Umbilical cord (tissue), 2 donors: ENCODE measurements at places on chromosomes 12 and 14.

DNA sequence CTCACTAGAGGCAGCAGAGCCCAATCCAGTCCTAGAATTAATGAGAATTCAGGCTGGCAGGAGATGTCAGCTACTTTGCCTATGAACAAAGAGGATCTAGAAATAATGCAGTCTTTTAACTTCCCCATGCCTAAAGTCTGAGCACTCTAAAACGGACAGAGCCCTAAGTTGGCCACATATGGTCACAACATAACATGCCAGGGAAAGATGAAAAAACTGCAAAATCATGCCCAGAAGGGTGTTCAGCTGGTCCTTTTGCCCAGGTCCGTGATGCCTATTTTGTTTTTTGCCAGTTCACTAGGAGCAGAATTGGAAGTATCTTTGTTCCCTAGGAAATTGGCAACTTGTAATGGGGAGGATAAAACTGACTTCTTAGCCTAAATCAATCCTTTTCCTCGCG lies 20.3 kb upstream of the LMNTD1 start:
- DNase-seq = no peak

- DNase-seq = no peak
Observed at GRCh38 chr12:70890895-70891832, 29.4 kb downstream of the PTPRR start.

DNA sequence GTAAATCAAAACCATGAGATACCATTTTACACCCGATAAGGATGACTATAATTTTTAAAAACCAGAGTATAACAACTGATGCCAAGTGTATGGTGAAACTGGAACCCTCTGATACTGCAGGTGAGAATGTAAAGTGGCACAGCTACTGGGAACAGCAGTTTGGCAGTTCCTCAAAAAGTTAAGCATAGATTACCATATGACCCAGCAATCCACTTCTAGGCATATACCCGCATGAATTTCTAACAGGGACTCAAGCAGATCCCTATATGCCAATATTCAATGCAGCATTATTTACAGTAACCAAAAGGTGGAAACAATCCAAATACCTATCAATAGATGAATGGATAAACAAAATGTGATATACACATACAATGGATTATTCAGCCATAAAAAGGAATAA lies 57.4 kb downstream of the BAZ1A start:
- no peak for DNase-seq

DNA sequence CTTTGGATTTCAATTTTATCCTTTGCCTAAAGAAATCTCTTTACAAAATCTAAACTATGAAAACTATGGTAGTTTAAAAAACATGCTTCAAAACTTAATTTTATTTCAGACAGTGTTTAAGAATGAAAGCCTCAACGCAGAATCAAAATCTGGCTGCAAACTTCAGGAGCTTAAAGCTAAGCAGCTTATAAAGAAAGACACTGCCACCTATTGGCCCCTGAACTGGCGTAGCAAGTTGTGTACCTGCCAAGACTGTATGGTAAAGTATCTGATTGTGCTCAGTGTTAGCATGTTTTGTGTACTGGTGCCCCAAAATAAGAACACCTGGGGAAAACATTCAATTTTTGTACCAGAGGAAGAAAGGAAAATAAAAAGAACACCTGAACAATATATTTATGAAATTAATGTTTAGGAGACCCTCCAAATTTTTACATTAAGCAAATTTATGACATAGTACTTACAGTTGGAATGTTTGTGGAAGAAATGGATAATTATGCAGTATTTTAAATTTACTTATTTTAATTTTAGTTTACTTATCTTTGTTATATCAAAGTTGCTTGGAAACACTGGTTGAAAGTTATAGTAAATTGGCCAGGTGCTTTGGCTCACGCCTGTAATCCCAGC lies 12.2 kb downstream of the UBR7 start:
- peak; percentile 52 for DNase-seq

GRCh38 chr12:93379326-93379980 lies 1.7 kb downstream of the NUDT4 start:
- peak; percentile 66 for DNase-seq

GRCh38 chr14:94021001-94021400 lies 5.1 kb upstream of the OTUB2 start:
- no peak for DNase-seq

- DNase-seq = no peak
Observed at GRCh38 chr12:54292931-54293241, 7.9 kb downstream of the NFE2 start.

GRCh38 chr12:129610601-129611120 lies 293.2 kb downstream of the TMEM132D start:
- no peak for DNase-seq

DNA sequence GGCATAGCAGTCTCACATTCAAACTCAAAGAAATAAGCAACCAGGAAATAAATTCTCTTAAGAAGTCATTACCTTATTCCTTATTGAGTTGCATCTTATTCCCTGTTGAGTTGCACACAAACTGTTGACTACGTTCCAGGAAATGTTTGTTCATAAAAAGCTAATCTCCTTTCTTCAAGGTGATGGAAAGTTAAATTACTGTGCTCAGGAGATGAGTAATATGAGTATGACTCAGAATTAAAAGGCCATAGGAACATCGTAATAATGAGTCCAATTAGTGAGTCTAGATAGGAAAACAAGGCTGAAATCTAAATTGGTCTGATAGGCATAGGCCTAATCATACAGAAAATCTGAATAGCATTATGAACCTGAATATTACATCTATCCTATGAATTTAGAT lies 203.1 kb downstream of the SLC2A13 start:
- DNase-seq = no peak

DNA sequence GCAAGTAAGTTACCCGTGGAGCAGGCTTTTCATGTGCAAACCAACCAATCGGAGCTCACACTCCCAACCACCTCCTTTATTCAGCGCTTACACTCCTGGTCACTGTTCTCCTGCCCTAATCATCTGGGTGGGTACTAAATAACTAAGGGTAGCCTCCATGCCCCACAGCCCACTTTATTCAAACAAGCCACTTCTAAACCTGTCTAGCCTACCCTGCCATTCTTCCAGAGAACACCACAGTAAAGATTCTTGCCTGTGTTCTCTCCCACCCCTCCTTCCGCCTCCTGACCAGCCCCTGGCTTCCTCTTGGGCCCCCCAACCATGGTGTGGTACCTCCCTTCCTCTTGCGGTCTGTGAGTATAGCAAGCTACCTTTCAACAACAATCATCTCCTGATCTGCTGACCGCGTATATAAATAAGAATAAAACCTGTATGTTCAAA lies 581.9 kb downstream of the VRK1 start:
- DNase-seq = no peak

DNA sequence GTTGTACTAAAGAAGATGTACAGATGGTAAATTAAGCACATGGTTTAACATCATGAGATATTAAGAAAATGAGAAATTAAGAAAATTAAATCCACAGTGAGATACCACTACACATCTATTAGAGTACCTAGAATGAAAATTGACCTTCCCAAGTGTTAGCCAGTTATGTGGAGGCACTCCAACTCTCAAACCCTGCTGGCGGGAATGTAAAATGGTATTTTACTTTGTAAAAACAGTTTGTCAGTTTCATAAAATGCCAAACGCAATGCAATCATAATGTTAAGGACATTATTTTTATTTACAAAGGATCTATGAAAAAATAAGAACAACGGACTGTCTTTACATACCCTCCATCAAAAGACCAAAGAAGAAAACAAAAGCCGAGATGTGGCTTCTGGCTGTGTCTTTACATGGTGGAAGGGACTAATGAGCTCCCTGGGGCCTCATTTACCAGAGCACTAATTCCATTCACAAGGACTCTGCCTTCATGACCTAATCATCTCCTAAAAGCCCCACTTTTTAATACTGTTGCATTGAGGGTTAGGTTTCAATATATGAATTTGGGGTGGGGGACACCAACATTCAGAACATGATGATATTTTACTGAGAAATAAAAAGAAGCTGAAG lies 1178.7 kb downstream of the AACS start:
- DNase-seq = no peak

GRCh38 chr12:114776731-114777442 lies 92.9 kb upstream of the TBX3 start:
- DNase-seq = no peak

- DNase-seq = no peak
Observed at GRCh38 chr12:88225776-88226175, 83.7 kb downstream of the TMTC3 start.

- DNase-seq = no peak
Observed at GRCh38 chr12:98754095-98754494, 109.0 kb downstream of the APAF1 start.

- no peak for DNase-seq
Observed at GRCh38 chr14:99674064-99674650, 9.9 kb upstream of the CYP46A1 start.

DNA sequence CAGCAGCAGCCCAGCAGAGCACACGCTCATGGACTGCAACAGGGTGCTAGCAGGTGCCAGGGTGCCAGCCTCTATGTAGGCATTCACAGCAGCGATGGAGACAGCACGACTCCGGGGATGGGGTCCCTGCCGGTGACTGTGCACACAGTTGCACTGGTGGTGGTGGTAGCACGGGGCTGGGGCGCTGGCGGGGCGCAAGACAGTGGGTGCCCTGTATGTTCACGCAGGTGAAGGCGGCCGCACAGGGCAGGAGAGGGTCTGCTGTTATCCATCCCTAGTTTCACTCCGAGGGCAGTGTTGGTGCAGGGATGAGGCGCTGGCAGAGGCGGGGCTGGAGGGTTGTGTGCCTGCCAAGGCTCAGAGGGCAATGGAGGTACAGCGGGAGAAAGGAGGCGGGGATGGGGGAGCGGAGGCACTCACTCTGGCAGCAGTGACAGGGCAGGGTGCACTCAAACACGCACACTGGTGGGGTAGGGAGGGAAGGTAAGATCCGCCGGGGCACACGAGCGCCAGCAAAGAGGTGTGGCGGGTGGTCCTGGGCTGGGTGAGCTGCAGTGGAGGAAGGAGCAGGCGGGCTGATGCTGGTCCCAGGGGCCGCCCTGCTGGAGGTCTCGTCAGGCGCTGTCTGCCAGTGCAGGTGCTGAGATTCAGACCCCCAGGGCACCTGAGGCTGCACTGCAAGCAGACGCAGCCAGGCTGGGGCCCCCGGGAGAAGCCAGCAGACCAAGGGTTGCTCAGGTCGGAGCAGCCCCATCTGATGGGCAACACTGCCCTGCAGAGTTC lies 76.7 kb downstream of the GALC start:
- no peak for DNase-seq

- peak; percentile 84 for DNase-seq
Observed at GRCh38 chr14:85399186-85399585, 130.8 kb upstream of the FLRT2 start.

- peak; percentile 77 for DNase-seq
Observed at GRCh38 chr12:111766608-111767361, at the start of gene ALDH2. ALDH2 (plus strand) TSS chr12:111766933; CDS start chr12:111766983, 50 bp downstream.

- DNase-seq = no peak
Observed at GRCh38 chr12:126907900-126908764, 1358.8 kb upstream of the TMEM132C start.

- no peak for DNase-seq
Observed at GRCh38 chr14:25150401-25150800, 100.5 kb upstream of the STXBP6 start.

GRCh38 chr14:69428289-69428998 lies 30.0 kb downstream of the SLC39A9 start:
- no peak for DNase-seq

GRCh38 chr12:78229591-78230101 lies 399.0 kb downstream of the NAV3 start:
- no peak for DNase-seq

DNA sequence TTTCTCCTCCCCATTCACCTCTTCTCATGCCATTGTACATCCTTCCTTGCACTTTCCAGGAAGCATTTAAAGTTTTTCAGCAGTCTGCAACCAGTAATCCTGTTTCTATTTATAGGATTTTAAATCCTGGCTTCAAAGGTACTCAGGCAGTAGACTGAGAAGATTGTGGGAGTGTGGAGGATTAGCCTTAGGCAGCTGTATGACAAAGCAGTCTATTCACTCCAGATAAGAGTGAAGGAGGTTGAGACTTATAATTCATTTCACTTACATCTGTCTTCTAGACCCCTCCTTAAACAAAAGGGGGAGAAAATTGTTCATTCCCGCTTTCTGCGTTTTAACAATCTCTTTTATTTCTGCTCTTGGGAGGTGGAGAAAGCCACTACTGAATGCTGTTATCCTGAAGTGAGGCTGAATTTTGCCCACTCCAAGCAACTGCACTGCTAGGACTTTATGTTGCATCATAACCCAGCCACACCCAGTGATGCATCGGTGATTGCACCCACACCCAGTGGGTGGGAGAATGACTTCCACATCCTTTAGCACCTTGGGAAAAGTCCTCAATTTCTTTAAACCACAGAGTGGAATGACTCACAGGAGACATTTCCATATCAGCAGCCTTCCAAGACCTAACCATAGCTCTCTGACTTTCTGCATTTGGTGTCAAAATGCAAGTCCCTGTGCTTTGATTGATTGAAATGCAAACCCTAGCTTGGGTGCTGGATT lies 382.5 kb upstream of the ATP2B1 start:
- DNase-seq = peak; percentile 87
